ENCODE measurements at places on chromosomes 1 and 21.
A peak's percentile ranks its signal among the peaks of the same experiment; 100 is the strongest.

DNA sequence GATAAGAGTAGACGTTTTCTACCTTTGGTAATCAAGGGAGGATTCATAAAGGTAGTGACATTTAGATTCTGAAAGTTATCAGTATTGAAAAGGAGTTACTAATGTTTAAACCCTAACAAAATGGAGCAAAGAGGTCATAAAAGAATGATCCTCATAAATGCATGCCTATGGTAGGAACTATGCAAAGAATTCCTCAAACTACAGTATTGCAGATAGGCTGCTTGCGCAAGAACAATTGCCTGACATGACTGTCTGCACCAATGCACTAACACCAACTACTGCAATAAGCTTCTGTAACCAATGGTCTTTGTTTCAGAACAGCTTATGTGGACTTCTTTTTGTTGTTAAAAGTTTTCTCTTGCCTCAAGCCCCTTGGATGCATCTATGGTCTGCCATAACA lies 597.3 kb upstream of the ADGRL4 start:
- DNase-seq, result no peak

DNA sequence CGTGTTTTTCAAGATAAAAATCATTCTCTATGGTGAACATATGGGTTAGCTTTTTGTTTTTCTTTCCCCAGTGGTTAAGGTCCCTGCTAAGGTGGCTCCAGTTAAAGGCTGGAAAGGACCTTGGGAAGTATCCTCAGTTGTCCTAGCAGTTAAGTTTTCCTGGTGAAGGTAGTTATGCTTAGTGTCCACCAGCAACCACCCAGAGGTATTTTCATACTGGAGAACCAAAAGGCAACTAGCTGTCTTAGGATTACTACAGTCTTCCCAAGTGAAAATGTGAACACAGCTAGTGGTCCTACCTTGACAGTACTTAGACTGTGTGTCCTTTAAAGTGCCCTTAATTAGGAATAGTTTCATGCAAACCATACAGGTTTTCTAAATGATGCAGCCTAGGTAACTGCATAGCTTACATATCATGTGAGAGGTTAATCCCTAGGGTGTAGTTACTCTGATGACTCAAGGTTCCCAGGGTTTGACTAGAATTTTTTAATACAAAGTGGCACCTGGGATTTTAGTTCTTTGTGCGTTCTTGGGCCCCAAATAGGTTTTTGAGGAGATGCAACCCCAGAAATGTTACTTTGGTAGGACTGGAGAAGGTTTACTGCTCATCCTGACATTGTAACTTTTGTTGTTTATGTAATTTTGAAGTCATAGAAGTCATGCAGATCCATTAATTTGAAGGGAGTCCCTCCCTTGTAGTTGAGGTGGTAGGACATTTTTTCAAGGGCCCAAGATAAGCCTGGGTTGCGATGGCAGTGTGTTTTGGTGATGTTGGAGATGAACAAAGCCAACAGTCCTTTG lies 36.5 kb downstream of the YY1AP1 start:
- no peak for DNase-seq

DNA sequence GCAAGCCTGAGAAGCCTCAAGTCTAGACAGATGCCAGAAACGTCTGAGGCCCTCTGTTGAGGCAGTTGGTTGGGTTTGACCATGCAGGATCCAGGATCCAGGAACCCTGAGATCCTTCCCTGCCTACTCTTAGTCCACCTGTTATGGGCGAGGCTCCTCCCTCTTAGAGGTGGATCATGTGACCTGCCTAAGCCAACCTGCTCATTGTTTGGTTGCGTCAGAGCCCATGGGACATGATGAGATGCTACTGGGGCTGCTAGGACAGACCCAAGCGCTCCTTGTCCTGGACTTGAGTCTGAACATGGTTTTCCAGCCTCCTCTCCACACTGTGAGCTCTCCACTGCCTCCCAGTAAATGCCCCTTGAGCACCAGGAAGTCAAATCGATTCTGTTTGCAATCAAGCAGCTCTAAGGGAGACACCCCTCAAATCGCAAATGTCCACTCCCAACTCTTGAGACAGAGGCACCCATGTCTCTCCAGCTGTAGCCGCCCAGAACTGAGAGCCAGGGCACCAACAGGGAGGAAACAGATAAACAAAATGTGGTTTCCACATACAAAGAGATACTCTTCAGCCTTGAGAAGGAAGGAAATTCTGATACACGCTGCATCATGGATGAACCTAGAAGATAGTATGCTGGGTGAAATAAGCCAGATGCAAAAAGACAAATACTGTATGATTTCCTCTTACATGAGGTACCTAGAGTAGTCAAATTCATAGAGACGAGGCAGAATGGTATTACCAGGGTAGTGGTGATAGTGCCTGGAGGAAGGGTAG lies 31.7 kb upstream of the WNT4 start:
- DNase-seq, result no peak

- peak; percentile 86 for DNase-seq
These were observed at the start of gene NUAK2 for GRCh38 chr1:205321162-205321958. TSS of gene NUAK2 (minus strand) at chr1:205321745. CDS start at chr1:205321628, 117 bp downstream.

DNA sequence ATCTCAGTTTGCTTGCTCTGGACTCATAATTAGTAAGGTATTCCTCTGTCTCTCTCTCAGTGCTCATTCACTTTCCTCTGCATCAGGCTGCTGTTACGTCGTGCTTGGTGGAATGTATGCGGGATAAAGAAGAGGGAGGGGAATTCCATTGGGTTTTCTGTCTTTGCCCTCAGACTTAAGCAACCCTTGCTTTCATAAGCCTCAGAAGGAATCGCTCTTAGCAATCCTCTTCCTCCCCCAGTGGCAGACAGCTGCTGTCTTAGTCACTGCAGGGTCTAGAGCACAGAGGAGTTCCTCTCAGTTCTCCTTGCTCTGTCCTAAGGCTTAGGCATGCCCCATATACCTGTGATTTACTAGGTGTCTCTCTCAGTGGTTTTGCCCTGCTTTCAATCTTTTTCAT lies 19.1 kb upstream of the NTMT2 start:
- peak; percentile 3 for DNase-seq

DNA sequence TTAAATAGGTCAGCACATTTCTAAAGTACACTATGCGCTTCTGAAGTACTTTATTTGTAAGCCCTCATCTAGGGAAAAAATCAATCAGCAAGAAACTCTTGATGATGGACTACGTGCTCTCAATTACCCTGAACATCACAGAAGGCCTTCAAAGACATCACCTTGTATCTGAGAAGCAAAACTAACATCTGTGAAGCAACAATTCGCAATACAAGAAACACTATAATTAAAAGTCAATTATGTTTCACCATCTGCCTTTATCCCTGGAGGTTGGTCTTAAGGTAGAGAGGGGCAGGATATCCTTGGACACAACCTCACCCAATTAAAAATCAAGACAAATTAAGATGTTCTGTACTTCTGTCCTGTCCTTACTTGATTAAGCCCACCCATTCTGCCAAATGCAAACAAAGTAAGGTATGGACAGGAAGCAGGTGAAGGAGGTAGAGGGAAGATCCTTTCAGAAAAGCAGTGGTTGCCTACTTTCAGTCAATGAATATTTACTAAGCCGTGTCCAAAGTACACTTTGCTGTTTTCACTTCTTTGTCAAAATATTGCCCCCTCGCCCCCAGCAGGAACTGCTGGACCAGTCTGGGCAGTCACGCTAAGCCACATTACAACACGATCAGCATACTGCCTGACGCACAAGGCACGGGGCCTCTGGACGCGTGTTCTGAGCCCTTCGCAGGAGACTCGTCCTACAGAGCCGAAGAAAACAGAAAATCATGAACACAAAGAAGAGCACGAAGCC lies 887 bp downstream of the SLC19A2 start:
- DNase-seq, result peak; percentile 53

- DNase-seq, result no peak
These were observed 121.4 kb upstream of the RUNX3 start for GRCh38 chr1:25051504-25051903.

- DNase-seq, result no peak
These were observed 314.1 kb upstream of the USP25 start for GRCh38 chr21:15415541-15416261.

GRCh38 chr1:32413507-32414185 lies 19.4 kb upstream of the BSDC1 start:
- DNase-seq, result peak; percentile 59

GRCh38 chr1:218624052-218624451 lies 278.9 kb downstream of the TGFB2 start:
- no peak for DNase-seq

DNA sequence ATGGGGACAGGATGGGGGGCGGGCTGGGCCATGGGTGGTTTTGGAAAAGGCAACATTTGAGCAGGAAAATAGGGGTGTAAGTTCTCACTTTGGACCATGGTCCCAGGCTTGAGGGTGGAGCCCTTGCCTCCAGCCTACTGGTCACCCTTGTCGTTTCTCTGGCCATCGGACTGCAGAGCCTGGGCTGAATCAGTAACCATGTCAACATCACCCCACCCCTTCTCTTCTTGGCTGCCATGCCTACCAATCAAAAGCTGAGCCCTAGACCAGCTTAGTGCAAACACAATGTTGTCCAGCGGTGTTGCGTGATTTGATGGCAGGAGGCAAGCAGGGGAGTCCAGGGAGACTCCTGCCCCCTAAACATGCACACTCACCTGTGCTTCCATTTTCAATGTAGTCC lies 231.0 kb upstream of the KAZN start:
- no peak for DNase-seq

DNA sequence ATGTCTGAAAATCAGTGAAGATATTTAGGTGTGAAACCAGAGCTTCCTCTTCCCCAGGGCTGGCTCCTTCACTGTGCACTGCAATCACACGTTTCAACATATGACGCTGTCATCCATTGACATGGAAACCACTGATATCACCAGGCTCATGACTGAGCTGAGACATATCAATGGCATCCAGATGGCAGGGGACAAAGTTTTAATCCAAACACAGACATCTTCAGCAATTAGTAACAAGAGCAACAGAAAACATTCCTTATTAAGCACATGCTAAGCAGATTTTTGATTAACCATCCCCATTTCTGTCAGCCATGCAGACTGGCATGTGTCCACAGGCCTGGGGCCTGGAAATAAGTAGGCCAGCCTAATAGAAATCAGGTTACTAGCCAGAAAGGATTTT lies 108.0 kb upstream of the ADAR start:
- DNase-seq, result peak; percentile 92

DNA sequence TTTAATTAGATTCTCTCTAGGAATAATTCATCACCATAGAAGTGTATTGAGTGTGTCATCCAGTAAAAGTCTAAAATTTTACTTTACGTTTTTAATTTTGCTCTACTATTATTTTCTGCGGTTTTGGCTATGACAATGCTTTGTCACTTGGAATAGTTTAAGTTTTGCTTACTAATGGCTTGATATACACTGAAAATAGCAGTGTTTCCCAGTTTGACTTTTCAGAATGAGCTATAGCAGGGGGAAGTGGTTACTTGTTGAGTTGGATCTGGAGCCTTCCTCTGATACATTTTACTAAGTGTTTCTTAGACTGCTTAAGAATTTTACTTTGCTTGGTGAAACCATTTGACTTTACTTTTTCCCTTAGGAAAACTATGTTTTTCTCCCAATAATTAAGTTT lies 5.0 kb downstream of the DNAJC16 start:
- DNase-seq, result no peak

DNA sequence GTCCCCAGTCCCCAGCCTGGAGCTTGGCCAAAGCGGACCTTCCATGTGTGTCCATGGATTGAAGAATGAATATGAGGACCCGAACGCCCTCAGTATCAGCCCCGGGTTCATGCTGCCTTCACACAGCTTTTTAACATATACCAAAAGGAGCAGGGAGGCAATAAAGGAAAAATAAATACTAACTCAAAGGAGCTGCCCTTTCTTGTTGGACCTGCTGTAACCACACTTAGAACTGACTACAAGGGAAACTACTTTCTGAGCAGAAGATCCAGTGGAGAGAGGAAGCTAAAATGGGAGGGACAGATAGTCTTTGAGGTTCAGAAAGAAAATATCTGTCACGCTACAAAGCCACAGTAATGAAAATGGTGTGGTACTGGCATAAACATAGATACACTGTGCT lies 48.6 kb downstream of the CNN3 start:
- no peak for DNase-seq

- DNase-seq, result no peak
These were observed 21.9 kb downstream of the GPR161 start for GRCh38 chr1:168114845-168115244.

DNA sequence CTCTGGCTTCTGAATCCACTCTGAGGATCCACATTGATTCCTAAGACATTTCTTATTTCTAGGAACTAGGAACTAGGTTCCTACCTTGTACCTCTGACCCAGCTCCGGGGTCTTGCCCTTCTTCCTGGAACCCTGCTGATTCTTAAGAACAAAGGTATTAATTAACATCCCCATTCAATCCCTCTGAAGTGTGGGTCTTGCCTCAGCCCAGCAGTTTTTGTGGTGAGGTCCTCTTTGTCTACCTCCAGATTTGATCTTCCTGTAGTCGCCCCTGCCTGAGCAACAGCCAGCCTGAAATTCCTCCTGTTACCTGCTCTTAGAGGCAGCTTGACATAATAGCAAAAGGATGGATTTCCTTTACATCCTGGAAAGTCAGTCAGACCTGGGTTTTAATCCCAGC lies 46.7 kb upstream of the CAMK1G start:
- DNase-seq, result no peak
